ENCODE measurements at places on chromosomes 3 and 15.

DNA sequence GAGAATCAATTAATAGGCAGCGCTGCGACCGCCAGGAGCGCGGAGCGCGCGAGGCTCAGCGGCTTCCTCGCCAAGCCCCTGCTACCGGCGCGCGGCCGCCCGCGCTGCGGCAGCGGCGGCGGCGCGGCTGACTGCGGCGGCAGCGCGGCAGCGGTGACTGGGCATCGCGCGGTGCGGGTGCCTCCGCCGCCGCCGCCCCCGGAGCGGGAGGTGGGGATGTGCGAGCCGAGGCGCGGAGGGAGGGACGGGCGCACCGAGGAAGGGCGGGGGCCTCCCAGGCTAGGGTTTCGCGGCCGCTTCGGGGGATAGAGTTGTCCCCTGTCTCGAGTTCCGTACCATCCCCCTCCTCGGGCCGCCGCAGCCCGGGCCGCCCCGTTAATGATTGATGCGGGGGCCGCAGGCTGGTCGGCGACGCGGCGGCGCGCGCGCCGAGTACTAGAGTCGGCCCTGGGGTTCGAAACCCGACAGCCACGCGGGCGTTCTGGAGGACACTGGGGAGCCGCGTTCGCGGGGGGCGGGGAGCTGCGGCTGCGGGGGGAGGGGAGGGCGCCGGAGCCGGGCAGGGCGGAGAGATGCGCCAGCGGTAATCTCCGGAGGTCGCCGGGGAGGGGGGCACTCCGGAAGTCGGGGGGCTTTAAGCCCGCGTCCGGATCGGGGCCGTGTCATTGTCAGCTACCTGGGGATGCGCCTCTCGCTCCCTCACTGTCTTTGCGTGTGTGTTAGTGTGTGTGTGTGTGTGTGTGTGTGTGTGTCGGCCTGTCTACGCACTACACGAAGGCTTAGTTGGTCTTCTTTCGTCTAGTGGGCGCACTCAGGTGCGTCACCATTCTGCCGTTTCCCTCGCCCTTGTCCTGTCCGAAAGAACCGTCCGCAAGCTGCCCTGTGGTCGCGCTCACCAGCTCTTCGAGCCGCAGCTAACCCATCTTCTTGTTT lies at the start of gene PAQR9:
Gene PAQR9 (minus strand): TSS at position 159 of the 933 bp plus-strand sequence. CDS start 338 bp downstream, outside the sequence.
- DNase-seq = no peak

DNA sequence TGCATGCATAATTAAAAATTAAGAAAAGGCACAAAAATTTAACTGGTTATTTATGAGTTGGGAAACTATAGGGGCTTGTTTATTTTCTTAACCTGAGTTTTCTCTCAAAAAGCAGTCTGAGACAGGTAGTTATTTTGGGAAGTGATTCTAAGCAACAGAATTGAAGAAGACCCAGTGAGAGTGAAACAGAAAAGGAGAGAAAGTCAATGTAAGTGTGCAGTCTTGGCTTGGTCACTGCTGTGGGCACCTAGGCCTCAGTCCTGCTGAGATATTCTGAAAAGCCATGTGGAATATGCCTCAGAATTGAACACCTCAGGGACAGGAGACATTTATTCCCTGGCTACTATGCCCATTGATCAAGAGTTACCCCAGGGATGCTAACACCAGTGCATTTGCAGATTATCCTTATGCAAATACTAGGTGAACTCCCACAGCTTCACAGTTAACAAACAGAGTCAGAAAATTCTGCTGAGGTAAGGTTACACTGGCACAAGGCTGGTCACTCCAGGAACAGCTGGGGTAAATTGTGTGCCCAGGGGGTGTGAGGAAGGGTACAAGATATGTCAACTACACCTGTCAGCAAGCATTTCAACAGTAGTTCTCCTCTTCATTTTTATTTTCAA lies 222.7 kb downstream of the EFHB start:
- DNase-seq = no peak

DNA sequence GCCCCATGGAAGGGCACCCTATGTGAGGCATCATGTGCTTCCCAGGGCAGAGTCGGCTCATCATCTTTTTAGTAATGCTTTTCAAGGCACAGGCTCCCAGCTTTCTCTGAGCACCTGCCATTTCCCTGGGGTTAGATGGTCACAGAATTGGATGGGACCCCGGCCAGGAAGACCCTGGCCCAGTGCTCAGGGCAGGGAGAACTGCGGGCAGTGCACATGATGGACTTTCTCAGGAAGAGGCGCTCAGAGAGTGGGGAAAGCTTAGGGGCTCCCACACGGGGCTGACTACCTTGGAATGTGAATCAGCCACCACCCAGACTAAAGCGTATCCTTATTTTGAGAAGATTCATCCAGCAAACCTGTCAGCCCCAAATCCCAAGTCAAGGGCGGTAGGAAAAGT lies 16.5 kb upstream of the SKOR1 start:
- no peak for DNase-seq

DNA sequence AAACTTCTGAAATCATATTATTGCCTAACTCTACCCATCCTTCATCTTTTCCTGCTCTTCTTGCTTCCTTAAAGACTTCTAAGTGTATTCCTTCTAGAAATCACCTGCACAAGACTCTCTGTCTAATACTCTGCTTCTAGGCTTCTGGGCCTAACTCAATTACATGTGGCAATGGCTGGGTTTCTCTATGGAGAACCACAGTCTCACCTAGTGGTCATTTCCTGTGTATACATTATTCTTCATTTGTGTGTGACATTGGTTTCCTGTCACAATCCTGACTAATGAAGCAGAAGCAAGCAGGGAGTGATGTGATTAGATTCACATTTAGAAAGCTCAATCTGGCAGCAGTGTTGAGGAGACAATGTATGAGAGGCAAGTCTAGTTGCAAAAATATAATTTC lies 16.9 kb upstream of the CLDN1 start:
- DNase-seq = no peak

GRCh38 chr3:162217647-162218046 lies 721.0 kb downstream of the OTOL1 start:
- no peak for DNase-seq
